HCT116 (cell line): ENCODE measurements at places on chromosomes 5 and 9. TPM values are rescaled to one million over a fixed set of nuclear protein-coding genes. Genes with fewer than 3 reads are reported as not detected.

Gene CDH9
- total RNA-seq = not detected

Gene DCAF12
- 40.2 TPM for total RNA-seq

Gene TSLP
- 0.34 TPM for total RNA-seq

Gene GARIN3
- total RNA-seq = not detected

Gene SUSD3
- total RNA-seq = 11.3 TPM

Gene STPG3
- total RNA-seq = not detected

Gene NAIP
- 7.0 TPM for total RNA-seq

Gene TMEM215
- total RNA-seq = not detected
